ENCODE measurements at places on chromosomes 2 and 18.

DNA sequence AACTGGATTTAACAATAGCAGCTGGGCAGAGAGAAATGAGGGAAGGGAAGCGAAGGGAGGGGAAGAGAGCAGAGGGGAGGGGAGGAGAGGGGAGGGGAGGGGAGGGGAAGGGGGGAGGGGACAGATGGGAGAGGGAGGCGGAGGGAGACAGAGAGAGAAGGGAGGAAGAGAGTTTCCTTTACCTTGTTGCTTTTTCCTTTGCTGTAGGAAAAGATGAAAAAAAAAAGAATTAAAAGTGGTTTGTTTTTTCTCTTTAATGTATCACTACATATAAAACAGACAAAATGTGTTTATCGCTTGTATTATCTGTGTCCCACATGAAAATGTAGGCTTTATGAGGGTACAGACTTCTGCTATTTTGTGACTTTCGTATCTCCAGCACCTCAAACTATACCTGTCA lies 190.4 kb upstream of the KYNU start:
- no peak for DNase-seq

DNA sequence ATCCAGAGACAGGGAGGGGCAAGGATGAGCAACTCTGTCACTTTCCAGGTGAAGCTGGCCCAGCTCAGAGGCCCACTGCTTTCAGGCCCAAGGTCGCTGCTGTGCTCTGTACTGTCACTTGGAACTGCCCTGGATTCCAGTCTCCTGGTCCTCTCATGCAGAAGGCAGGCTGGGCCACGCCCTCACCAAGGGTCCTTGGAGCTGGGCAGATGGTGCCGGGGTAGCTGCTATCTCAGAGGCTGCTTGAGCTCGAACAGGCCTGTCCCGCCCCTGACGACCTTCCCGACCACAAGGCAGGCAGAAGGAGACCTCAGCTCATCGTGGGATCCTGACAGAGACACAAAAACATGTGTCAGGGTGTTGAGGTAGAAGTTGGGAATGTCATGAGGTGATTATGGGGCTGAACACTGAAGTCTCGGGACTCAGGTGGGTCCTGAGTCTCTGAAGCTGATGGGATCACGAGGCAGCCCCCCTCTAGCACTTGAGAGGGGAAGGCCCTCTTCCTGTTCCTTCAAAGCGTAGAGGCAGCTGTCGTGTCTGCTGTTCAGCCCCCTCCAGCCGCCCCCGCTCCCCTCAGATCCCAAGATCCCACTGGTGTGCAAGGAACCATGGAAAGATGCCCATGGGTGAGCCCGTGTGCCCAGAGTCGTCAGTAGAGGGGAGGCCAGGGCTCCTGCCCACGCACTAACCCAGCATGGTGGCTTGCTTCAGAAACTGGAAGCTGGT lies 78.3 kb downstream of the POLR1A start:
- DNase-seq = no peak

- DNase-seq = peak; percentile 63
Measured at GRCh38 chr18:39841482-39842365, 2113.3 kb upstream of the PIK3C3 start.

- no peak for DNase-seq
Measured at GRCh38 chr2:152406119-152406835, 71.3 kb downstream of the FMNL2 start.

- DNase-seq = peak; percentile 33
Measured at GRCh38 chr2:42328148-42328833, 32.7 kb downstream of the COX7A2L start.

DNA sequence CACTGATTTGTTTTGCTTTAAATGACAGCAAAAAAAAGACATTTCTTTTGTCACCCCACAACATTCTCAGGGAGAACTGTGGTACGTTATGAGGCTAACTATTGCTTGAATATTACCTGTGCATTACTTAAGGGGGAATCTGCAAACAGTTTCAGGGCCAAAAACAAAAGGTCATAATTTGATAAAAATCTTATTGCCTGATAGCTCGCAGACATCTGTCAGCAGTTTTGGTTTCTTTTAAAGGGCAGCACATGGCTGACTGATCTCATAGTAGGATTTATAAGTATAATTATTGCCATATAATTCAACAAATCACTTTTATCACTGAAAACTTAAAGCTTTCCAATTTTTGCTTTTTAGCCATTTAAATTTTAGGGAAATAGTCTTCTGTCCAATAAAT lies 226.4 kb upstream of the VWC2L start:
- DNase-seq = no peak

DNA sequence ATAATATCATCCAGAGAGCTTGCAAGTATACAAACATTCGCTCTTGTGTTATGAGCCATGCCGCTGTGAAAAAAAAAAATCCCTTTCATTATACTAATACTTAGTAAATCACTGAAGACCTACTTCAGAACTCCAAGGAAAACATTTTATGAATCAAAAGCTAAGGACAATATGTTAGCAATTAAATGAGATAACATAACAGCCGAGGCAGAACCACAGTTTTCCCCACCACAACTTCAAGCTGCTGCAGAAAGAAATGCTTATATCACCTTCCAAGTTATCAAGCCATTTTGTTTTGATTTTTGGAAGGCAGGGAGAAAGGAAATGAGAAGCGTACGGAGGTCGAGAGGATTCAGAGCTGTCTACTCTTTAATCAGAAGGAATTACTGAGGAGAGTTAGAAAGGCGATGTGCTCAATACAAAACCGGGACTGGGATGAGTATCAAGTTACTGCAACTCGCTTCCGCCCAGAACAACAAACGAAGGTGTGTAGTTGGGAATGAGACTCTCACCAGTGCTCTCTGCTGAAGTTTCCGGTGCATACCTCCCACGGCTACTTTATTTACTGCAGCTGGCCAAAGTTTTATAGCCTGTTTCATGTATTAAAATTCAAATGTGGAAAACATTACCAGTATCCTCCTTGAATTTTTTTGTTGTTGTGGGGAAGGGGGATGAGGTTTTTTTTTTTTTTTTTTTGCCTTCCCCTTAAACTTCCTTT lies 292.2 kb upstream of the CCDC68 start:
- peak; percentile 67 for DNase-seq

GRCh38 chr2:5290900-5291546 lies 401.2 kb upstream of the SOX11 start:
- DNase-seq = no peak

DNA sequence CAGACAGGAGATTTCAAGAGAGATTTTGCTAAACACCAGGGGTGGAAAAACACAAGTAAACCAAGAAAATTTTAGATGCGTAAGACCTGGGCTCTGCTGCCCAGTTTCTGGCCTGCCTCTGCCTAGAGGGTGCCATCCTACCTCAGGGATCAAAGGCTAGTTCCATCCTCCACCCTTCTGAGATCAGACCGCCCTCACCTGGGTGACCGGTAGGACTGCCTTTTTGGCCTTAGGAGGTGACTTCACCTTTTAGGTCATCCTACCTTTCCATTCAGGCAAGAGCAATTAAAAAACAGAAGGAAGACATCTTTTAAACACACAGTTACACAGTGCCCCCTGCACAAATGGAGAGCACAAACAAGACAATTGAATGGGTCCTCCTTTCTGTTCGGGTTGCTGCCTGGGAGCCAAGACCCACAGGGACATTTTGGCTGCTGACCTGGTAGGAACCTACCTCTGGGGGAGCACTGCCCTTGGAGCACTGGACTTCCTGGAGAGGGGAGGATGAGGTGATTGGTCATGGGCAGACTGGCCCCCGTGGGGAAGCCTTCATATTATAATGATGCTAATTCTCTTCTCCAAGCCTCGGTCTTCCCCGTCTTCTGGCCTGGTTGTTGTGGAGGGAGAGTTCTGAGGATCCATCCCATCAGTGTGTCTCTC lies 3.1 kb downstream of the PSD4 start:
- DNase-seq = no peak

GRCh38 chr2:146952696-146953095 lies 892.1 kb upstream of the ACVR2A start:
- no peak for DNase-seq

DNA sequence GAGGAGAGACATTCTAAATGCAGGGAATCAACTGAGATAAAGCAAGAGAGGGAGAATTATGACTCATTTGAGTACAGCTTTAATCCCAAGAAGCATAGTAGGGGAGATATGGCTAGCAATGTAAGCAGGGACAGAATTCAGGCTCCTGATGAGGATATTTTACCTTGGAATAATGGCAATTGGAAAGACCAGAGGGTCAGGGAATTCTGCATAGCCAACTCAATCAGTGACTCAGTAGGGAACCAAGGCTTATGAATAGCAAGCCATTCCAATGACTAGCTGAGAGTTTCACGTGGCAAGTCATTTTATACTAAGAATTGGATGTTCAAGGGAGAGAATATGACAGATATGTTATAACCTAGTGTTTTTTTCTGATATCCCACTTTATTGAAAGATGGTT lies 563.8 kb upstream of the NETO1 start:
- no peak for DNase-seq

- DNase-seq = no peak
Measured at GRCh38 chr2:136112317-136113208, 5.4 kb downstream of the CXCR4 start.

DNA sequence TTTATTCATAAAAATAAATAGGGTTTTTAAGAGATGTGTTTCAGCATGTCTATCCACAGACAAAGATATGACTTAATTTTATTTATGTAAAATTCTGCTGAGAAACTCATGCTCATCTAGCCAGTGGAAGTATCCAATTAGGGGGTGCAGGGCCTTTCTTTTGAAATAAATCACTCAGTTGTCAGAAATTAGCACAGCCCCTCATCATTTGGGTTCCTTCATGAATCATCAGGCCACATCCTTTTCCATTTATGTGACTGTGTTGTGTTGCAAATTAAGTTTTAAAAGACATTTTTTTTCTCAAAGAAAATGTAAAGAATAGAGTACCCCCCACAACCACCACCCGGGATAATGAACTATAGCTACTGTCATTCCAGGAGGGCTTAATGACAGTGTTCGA lies 185.8 kb downstream of the NRP2 start:
- DNase-seq = no peak

DNA sequence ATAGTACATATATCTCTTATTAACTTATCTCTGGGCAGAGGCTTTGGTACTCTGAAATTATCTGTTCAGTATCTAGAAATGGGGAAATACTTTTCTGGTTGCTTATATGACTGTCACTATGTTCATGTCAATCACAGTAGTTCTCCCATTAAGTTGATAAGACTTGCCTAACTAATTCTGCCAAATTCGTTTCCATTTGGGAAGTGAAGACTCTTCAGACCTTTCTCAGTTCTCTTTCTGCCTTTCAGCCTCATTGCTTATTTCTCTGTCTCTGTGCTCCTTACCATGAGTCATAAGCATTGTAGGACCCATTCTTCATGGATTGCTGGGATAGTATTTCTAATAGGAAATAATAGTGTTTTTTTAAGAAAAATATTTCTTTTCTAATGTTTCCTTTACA lies 113.5 kb downstream of the PHLPP1 start:
- DNase-seq = peak; percentile 16

GRCh38 chr2:135863233-135863632 lies 13.0 kb downstream of the MCM6 start:
- no peak for DNase-seq

GRCh38 chr2:30867385-30867784 lies 60.1 kb upstream of the CAPN13 start:
- no peak for DNase-seq

DNA sequence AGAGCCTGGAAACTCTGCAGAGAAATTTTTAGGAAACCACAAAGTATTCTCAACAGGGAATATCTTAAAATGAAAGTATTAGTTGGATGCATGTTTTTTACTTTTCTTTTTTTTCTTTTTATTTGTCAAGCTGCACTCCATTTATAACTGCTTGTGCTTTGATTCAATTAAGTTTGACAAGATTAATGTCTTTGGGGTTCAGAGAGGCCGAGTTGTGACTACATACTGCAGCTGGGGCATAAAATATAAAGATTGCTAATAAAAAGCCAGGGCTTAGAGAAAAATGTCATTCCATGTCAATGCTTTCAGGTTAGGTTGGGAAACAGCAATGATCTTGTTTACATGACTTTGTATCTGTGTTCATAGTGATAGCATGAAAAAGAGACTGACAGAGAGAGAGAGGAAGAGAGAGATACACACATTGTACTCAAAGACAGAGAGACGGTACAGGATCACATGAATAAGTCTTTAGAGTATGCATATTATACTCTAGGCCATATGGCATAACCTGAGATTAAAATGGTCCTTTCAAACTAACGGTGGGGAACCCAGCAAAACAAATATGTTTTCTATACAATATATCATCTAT lies 1022.3 kb upstream of the CNTNAP5 start:
- no peak for DNase-seq

DNA sequence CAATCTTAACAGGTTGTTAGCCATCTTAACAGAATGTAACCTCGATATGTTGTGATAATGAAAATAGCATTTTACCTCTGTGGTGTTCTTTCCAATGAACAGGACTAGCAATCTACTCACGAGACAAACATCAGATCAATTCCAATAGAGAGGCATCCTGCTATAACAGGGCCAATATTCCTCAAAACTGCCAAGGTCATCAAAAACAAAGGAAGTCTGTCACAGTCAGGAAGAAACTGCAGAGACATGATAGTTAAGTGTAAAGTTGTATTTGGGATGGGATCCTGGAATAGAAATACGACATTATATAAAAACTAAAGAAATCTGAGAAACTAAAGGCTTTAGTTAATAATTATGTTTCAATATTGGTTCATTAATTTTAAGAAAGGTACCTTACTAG lies 588.9 kb upstream of the NETO1 start:
- no peak for DNase-seq

- DNase-seq = no peak
Measured at GRCh38 chr2:230863031-230863430, 1.7 kb upstream of the ITM2C start.

- no peak for DNase-seq
Measured at GRCh38 chr2:118179445-118179844, 91.2 kb downstream of the INSIG2 start.

DNA sequence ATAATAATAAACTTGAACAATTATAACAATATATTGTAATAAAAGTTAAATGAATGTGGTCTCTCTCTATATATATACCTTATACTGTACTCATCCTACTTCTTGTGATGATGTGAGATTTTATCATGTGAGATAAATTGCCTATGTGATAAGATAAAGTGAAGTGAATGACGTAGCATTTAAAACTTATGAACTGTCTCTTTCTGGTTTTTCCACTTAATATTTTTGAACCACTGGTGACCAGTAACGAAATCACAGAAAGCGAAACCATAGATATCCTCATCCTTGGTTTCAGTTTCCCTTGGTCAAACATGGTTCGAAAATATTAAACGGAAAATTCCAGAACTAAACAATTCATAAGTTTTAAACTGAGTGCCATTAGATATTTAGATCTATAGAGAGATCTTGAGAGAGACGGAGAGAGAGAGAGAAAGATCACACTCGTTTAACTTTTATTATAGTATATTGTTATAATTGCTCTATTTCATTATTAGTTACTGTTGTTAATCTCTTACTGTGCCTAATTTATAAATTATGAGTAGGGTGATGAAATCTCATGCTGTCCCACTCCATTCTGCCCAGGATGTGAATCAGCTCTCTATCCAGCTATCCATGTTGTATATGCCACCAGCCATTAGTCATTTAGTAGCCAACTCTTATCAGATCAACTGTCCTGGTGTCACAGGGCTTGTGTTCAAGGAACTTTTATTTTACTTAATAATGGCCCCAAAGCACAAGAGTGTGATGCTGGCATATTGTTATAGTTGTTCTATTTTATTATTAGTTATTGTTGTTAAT lies 156.8 kb downstream of the THADA start:
- peak; percentile 67 for DNase-seq

GRCh38 chr18:61736133-61736532 lies 156.7 kb downstream of the RNF152 start:
- DNase-seq = no peak

- DNase-seq = no peak
Measured at GRCh38 chr2:239291475-239292350, 109.1 kb downstream of the HDAC4 start.
